Stimulated activated effector memory CD8-positive, alpha-beta T cell treated with anti-CD3 and anti-CD28 coated beads, Interleukin-12 subunit alpha, Interleukin-12 subunit beta, amount 100 ng/mL, for 72 hours (primary cell): ENCODE measurements at places on chromosomes 11 and 22.

DNA sequence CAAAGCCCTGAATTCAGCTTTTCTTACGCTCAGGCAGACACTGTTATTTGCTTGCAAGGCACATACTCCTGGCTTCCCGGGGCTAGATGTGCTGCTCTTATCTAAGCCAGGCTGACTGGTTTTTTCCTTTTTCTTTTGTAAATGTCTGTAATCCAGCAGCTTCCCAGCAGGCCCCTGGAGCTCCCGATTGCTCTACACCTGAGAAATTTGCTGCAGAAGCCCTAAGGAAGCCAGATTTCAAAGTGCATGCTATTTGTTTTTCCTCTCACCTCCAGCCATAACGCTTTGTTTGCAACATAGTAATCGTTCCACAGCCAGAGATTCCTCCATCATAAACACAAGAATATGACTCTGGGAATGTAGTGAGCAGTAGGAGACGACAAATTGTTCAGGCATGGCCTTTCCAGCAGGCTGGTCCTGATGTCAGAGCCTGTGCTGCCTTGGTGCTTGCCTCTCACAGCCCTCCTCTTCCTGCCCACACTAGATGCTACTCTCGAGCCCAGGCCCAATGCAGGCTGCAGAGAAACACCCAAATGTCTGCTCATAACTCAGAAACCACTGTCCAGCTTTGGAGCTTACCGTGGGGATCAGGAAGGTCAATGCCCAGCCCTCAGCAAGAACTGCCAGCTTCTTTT, 54.7 kb upstream of the SLC6A5 start:
- DNase-seq: no peak

- no peak for DNase-seq
Observed at GRCh38 chr22:24875862-24876506, 70.0 kb downstream of the SGSM1 start.

DNA sequence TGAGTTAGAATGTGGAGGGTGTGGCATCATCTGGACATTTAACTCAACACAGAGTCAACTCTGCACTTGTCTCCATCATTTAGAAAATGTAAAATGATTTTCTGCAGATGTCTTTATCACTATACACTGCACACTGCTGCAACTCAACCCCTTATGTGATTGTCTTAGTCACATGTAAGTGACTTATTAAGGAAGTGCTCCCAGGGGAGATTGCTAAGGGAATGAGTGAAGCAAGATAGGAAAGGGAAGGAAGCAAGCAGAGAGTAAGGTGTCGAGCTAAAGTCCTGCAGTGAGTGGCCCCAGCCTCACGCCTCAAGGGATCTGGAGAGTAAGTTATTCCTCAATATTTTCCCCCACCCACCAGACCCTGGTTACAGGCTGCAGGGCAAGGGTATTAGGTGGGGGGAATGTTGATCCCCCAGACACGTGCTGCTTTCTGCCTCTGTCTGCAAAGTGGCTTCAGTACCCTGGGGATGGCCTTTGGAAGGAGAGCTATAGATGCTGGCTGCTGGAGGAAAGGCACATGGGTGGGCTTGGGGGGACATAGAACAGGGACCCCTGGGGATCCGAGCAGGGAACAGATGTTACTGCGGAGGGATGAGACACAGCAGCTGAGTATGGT, 7.2 kb upstream of the CBX6 start:
- peak; percentile 44 for DNase-seq

- DNase-seq: no peak
Observed at GRCh38 chr22:28791841-28792490, 8.4 kb downstream of the XBP1 start.

GRCh38 chr11:86046116-86046515, 22.8 kb downstream of the PICALM start:
- DNase-seq: no peak

DNA sequence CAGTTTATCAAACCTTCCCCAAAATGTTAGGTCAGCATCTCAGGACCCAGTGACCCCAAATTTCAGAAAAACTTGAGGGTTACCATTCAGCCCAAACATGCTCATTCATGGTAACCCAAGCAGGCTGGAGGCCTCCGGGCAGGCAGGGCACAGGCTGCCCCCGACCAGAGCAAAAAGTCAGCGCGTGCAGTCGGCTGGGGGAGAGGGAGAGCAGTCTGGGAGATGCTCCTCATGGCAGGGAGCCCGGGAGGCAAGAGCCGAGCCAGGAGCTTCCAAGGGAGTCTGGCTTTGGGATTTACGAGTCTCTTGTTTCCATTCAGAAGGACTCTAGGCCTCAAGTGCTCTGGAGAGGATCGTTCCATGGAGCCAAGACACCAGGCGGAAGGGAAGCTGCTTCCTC, 45.7 kb downstream of the RPUSD4 start:
- DNase-seq: no peak

GRCh38 chr11:102157219-102157618, 47.0 kb downstream of the YAP1 start:
- DNase-seq: no peak

- DNase-seq: no peak
Observed at GRCh38 chr11:112163875-112164685, at the start of gene IL18. Gene IL18, minus strand, starts transcription at chr11:112164094. Its CDS starts 9,041 bp downstream, at chr11:112155053.

DNA sequence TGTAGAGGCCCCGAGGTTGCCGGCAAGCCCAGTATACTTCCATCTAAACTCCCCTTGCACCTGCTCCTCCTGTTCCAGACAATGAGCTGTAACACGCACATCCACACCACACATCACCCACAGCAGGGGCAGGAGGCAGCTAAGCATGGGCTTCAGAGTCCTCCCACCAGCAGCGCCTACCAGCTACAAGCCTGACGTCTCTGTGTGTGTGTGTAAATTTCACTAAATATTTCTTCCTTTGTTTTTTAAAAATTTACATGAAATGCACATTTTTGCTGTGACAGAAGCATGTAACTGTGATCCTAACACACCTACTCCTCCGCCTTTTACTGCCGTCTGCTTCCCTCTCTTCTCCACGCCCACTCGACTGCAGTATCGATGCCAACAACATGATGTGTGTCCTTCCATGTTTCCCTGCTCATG, 29.4 kb upstream of the PACSIN2 start:
- DNase-seq: no peak

GRCh38 chr11:96207459-96208449, 135.2 kb downstream of the MAML2 start:
- DNase-seq: no peak

- no peak for DNase-seq
Observed at GRCh38 chr22:37027556-37027955, 8.0 kb downstream of the MPST start.

- no peak for DNase-seq
Observed at GRCh38 chr11:105693075-105693759, 83.3 kb downstream of the GRIA4 start.

GRCh38 chr11:35122308-35122707, 16.7 kb upstream of the CD44 start:
- DNase-seq: no peak

- no peak for DNase-seq
Observed at GRCh38 chr11:44999068-44999467, 48.4 kb upstream of the TP53I11 start.

GRCh38 chr11:32297611-32298011, 137.7 kb downstream of the WT1 start:
- DNase-seq: no peak

DNA sequence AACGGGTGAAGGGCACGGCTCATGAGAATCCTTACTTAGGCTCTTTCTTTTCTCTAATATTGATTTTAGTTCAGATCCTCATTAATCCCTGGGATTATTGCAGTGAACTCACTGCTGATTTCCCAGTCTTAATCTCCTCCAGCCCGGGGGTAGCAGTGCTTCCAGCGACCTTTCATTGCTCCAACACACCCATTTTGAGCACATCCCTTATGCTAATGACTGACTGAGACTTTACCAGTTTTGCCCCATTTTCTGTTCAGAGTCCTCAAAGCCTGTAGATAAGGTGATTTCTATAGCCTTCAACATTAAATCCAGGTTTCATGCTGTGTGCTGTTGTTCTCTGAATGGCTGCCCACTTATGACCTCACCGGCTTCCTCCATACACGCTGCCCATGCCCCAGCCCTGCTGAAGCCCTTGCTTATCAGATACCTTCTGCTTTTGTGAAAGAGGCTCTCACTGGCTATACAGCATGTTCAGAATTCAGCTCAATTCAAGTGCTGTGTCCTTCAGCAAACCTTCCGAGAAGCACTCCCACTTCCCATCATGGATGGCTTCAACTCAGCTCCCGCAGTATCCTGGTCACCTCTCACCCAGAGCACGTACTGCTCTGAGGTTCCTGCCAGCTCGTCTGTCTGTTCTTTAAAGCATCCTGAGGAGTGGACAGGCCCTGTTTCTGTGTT, 49.0 kb downstream of the PPFIA1 start:
- no peak for DNase-seq

DNA sequence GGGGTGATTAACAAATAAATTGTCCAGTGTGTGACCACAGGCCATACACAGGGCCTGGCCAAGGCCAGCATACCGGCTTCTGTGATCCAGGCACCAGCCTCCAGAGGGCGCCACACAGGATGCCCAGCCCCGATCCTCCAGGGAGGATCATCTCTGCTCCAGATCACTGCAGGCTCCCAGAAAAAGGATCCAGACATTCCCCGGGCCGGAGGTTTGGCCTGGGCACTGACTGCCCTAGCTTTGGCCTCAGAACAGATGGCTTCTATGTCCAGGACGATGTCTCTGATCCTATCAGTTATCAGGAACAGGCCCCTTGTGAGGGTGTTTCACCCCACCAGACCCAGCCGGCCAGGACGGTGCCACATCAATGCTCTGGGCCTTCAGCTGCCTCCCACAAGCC, 74.5 kb upstream of the LMO1 start:
- peak; percentile 12 for DNase-seq

GRCh38 chr22:46575911-46576555, 38.6 kb upstream of the CELSR1 start:
- DNase-seq: no peak

DNA sequence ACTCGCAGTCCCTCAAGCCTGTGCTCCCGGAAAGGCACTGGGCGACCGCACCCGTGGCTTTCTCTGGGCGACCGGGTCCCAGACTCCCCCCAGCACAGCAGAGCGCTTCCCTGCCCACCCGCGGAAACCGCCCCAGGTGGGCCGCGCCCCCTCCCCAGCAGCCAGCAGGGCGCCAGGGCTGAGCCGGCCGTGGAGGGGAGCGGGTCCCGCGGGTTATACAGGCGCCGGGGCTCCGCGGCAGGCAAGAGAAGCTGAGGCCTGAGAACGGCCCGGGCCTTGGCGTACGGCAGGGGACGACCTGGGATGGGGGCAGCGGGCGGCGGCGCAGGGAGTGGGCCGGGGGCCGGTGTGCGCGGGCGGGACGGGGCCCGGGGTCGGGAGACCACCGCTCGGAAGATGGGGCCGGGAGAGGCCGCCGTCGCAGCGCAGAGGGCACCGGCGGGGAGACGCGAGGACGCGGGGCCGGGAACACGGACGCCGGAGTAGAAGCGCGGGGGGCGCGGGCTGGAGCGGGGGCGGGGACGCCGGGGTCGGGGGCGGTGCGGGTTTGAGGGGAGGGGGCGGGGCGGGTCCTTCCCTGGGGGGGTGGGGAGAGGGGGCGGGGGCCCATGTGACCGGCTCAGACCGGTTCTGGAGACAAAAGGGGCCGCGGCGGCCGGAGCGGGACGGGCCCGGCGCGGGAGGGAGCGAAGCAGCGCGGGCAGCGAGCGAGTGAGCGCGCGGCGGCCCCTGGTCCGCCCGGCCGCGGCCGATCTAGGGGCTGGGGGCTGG, at the start of gene MDK:
TSS of gene MDK (plus strand) at position 622 of the 771 bp plus-strand sequence. CDS start 389 bp downstream, outside the sequence.
- DNase-seq: no peak

DNA sequence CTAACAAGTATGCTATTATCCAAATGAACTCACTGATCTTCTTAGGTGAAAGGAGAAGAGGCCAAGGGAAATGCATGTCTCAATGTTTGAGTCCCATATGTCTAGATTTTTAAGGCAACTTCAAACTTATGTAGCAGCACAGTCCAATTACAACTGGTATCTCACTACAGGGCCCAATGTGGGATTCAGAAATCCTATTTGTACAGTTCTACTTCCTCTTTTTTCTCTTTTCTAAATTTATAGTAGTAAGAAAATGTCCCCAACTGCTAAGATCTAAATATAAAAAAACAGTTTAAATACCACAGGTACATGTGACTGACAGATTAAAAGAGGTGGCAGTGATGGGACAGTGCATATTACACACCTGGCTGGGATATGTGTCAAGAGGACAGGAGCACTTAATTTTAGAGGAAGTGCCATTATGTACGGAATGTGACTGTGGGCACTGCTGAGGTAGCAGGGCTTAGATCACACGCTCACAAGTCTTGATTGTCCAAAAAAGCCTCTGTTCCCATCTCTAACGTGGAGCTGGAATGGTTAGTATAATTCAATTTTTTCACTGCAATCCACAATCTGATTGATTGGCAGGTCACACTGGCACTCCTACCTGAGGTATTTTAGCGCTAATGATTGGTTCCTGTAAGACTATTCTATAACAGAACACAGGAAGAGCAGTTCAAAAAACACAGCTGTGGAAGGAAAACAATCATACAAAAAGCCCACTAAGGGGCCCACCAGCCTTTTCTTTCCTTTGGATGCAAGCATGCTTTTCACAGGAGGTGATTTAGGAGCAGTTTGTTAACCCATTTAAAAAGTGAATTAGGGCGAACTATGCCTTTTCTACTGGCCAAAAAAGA, 34.6 kb downstream of the APOL5 start:
- DNase-seq: no peak

- peak; percentile 93 for DNase-seq
Observed at GRCh38 chr11:66744485-66745355, 15.7 kb upstream of the SPTBN2 start.

DNA sequence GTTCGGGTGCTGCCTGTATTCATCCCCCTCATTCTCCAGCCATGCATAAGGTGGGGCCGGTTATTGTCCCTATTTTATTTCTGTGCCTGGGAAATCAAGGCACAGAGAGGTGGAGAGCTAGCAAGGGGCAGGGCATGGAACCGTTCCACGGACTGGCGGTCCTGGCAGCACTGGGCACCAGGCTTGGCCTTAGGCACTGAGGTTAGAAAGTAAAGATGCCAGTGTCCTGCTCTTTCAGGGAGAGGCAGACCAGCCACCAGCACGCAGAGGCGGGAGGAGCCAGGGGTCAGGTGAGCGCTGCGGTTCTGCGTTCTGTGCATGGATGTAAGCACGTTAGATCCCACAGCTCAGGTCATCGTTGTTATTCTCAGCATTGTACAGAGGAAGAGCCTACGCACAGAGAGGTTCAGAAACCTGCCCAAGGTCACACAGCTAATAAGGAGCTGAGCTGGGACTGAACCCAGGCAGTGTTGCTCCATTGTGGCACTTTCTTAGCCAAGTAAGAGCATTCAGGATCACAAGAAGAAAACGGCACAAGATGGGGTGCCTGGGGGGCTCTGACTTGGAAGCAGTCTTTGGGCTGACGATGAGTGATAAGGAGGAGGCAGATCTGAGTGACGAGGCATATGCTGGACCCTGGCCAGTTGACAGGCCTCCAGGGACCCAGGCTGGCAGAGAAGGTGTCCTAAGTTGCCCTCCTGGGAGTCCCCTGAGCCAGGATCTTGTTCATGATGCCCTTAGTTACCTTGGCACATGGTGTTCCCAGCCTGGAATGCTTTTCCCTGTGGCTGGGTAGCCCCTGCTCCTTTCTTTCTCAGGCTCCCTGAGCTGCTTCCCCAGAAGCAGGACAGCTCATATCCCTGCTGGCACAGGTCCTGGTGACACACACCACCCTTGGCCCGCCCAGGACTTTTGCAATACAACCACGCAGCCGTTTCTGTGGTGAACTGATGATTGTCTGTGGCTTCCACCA, 41.1 kb downstream of the OSBPL5 start:
- DNase-seq: no peak

DNA sequence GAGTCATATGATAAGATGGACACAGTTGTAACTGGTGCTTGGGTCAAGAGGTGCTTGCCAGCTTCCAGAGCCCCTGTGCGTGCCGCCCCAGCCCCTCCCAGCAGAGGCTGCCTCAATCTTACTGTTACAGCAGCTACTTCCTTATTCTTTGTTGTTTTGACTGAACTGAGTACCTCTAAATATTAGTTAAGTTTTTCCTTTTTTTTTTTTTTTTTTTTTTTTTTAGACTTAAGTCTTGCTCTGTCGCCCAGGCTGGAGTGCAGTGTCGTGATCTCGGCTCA, 8.8 kb downstream of the ZBED4 start:
- DNase-seq: no peak
